ENCODE measurements at places on chromosomes 2 and 18.

DNA sequence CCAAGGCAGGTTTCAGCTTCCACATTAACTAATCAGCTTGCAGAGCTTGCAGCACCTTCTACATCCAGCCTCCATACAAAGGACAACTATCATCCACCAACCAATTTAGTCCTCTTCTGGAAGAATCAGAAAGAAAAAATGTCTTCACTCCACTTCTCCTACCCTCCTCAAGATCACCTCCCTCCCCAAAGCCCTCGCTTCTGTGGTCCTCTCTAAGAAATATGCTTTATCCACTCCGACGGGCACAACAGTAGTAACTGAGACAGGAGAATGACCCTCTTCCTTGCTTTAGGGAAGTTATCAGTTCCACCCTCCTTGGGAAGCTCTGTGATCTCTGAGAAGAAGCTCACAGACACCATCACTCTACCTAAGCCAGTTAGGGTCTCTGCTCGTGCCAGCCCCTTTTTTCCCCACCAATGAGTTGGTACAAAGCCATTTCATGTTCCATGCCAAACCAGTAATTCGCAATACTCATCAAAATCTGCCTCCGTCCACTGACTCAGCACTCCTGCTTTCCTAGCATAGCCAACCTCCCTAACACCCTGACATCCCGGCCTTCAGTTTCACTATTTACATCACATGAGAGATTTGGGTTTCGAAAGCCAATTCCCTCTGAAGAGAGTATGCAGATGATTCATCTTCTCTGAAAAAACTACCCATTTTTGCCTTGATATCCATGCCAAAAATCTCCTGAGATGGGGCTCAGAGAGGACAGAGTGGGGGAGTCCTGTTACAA is 114.1 kb upstream of the PKDCC start:
- no peak for DNase-seq

DNA sequence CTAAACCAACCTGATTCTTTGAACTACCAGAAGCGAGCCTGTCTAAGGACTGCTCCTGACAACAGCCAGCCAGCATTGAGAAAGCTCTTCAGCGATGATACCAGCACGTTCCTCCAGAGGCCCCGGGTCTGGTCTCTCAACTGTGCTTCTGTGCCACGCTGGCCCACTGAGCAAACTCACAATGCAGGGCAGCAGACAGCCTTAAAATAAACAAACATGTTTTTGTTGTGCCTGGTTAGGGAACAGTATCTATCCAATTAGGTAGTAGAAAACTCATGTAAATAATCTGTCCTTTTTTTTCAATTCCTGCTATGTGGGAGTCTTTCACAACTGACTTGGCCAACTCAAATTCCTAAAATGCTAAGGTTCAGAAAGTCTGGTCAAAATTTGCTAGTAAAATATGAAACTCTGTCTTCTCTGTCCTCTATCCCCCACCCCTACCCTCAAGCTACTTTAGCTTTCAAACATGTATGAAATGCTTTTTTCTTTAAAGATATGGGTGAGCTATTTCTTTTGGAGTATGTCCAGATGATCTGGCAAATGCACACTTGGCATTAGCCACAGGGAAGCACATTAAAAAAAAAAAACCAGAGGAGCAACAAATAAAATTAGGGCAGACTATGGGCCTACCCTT is 21.4 kb upstream of the EML4 start:
- no peak for DNase-seq

GRCh38 chr18:67476585-67476984 is 39.9 kb downstream of the DSEL start:
- no peak for DNase-seq

GRCh38 chr2:64863097-64863820 is 125.9 kb upstream of the SLC1A4 start:
- DNase-seq: no peak

DNA sequence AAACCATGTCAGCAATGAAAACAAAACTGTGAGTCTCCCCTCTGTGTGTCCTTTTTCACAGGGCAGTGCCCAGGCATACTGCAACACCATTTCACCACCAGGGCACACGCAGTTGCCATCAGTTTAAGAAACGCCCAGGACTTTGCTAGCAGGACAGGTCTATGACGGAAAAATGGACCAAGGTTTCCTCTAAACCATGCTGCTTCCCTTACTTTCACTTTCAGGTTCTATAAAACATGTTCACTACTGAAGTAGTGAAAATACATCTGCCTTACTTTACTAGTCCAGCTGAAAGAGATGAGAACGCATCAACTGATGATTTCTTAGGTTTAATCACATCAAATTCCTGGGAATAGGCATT is 110.5 kb downstream of the TCF4 start:
- DNase-seq: peak; percentile 26

DNA sequence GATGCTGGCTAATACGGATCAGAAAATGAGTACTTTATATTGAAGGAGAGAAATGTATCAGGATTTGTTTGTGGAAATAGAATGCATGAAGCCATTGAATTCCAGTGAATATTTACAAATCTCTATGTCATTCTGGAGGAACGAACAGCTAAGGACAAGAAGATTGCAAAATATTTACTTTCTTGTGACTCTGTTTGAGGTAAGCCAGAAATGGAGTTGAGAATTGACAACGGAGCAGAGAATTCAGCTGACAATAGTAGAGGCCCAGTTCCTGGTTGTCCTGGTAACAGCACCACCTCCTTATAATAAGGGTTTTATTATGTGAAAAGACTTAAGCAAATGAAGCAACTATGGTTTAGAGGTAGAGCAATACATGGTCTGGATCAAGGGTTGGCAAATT is 349.2 kb downstream of the ADCYAP1 start:
- no peak for DNase-seq

DNA sequence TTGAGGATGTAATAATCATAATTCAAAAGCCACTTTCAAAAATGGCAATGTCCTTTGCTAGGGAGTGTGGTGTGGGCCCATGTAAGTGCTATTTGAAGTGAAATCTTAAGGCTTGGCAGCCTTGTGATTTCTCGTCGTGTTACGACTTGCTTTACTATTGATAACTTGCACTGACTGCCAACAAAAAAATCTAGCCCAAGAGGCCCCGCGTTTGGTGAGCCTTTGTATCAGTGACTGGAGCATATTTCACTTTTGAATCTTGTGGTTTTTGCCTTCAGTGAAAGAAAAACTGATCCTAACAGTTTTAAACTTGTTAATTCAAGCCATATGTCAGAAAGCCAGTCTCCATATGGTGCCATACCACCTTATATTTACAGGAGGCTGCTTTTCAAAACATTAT is 248.0 kb downstream of the TMEM182 start:
- no peak for DNase-seq

GRCh38 chr2:67318993-67319481 is 78.1 kb upstream of the ETAA1 start:
- no peak for DNase-seq

DNA sequence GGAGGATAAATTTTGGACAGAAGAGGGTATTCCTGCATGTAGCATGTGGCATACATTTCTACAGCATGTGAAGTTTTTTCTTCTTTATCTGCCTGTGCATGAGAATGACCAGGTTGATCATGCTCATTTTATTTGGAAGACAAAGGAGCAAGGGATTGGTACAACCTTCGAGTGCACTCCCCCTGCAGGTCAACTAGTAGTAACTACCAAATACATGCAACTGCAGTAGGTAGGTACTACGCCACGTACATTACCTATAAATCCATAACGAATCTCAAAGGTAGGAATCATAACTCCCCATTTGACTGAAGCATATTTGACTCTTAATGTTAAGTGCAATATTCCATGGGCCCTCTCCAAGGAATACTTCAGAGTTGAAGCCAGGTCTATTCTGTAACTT is 763.9 kb downstream of the TSN start:
- no peak for DNase-seq

GRCh38 chr2:143468341-143468888 is 339.2 kb downstream of the ARHGAP15 start:
- DNase-seq: no peak

GRCh38 chr2:27408601-27409320 is 630 bp downstream of the PPM1G start:
- DNase-seq: peak; percentile 4

DNA sequence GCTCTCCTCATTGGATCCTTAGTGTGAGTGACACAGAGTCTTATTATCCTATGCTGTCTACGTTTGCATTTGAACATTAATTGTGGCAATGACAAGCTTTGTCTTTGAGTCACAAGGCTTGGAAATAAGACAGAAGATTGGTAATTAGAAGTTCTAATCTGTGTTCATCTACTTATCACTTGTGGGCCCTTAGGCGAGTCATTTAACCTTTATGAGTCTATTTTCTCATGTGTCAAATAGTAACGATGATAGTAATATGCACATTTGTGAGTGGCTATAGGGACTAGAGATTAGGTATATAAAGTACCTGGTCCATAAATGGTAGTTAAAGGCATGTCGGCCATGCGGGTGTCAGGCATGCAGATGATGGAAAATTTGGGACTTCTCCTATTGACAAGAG is 105.6 kb upstream of the NABP1 start:
- no peak for DNase-seq

- no peak for DNase-seq
Measured at GRCh38 chr2:134133622-134134312, 120.1 kb upstream of the MGAT5 start.

- no peak for DNase-seq
Measured at GRCh38 chr18:69980982-69981804, 33.5 kb upstream of the CD226 start.

- no peak for DNase-seq
Measured at GRCh38 chr2:69335311-69335710, 51.7 kb downstream of the GFPT1 start.

DNA sequence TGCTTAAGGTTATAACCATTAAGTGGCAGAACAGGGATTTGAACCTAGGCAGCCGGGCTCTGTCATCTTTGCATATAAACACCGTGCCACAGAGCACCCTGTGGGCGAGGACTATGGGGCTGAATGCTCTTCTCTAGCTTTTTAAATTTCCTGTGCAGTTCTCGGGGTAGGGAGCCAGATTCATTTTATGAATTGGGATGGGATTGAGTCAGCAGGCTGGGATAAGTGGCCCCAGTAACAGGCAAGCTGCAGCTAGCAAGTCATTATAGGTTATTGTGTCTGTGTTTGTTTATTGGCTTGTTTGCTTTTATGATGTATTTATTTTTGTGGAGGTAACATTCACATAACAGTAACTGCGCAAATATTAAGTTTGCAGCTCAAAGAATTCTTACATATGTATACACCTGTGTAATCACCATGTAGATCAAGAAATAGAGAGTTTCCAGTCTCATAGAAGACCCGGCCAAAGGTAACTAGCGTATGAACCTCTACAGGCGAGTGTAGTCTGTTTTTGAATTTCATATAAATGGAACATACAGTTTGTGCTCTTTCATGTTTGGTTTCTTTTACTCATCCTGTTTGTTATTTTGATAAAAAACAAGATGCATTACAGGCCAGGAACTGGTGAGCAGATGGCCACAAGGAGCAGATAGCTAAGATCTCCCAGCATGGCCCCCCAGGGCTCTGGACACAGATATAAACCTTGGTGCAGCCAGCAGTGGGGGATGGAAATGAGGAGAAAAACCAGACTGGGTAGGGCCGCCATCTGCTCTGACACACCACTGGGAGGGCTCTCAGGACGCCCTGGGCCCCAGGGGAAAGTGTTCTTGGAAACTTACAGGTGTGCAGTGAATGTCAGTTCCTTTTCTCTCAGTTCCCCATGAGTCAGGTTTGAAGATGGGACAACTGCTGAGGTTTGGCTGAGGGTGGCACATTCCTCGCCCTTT is 49.2 kb upstream of the GPR155 start:
- no peak for DNase-seq

GRCh38 chr2:224379986-224380385 is 21.9 kb downstream of the FAM124B start:
- DNase-seq: no peak

- no peak for DNase-seq
Measured at GRCh38 chr2:138185827-138186226, 221.6 kb downstream of the HNMT start.

- DNase-seq: no peak
Measured at GRCh38 chr2:227386630-227387029, 1.1 kb downstream of the SCYGR1 start.

- no peak for DNase-seq
Measured at GRCh38 chr2:20390524-20391123, 40.0 kb upstream of the PUM2 start.

DNA sequence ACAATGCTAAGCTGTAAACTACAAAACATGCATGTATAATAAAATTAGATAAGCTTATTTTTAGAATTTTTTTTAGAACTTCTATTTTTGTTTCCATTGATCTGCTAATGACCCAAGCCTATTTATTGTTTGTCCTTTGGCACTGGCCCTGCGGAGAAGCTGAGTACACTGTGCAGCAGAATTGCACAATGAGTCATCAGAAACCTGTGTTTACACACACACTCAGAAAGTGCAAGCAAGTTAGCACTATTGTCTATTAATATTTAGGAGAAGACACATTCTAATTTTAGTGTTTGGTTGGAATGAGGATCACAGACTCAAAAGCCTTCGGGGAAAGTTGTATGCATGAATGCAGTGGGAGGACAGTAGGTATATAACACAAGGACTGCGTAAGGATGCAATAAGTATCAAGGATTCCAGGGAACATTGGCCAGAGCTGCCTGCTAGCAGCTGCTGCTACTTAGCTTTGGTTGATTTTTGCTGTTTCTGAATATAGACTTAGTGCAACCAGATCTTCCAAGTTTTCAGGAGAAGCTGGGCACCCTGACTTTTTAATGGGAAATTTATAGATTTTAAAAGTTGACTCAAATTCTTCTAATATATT is 128.2 kb downstream of the KCNH7 start:
- DNase-seq: no peak

DNA sequence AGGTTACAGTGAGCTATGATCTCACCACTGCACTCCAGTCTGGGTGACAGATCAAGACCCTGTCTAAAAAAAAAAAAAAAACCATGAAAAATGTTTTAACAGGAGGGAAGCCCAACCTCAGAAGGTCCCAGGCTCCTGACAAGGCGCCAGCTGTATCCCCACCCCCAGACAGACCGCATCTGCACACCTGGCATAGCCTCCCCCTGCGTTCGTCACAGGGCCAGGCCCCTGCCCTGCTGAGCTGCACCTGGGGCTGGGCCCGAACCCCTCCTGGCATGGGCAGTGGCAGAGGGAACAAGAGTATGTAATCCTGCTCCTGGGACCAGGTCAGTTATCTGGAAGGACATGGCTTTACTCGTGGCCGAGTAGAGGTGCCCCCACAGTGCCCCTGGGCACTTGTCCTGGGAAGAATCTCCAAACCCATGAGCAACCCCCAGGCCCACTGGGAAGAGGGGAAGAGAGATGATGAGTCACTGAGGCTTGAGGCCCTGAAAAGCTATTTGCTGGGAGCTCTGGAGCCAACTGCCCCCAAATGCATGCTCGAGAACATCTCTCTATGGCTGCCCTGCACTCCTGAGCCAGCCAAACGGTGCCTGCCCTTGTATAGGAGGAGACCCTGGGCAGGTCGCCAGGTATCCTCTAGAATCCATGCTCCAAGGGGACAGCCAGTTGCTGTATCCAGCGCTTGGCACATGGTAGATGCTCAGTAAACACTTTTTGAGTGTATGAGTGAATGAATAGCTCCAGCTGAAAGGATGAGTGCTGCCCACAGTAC is 265.5 kb downstream of the ATAD2B start:
- DNase-seq: no peak

DNA sequence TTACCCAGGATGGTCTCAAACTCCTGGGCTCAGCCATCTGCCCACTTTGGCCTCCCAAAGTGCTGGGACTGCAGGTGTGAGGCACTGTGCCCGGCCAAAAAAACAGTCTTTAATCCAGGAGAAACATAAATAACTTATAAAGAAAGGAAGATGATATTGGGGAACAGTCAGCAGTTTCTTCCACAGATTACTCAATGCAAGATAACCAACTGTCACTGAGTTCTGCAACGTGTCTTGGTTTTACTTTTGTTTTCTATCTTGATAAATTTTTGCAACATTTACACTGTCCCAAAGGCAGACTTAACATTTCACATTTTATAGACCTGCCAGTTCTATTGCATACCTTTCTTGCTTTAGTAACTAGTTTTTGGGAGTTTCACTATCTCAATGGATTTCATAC is 71.1 kb downstream of the ANKRD44 start:
- DNase-seq: no peak
